Stimulated activated CD8-positive, alpha-beta memory T cell treated with anti-CD3 and anti-CD28 coated beads, Interleukin-2, amount 100 ng/mL, for 1 hour (primary cell): ENCODE measurements at places on chromosomes 7 and 10.

GRCh38 chr7:126370038-126370668 is 882.6 kb downstream of the GRM8 start:
- DNase-seq: no peak

DNA sequence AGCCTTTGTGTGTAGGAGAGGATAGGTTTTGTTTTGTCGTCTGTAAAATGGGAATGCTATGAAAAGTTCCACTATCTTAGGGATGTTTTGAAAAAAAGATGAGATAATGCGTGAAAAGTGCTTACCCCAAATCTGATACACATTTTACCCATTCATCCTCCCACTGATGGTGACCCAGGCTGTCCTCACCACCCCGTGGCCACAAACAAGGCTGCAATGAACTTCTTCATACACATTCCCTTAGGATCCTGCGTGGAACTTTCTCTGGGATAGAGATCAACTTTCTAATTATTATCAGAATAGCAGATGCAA is 399 bp upstream of the OGDHL start:
- no peak for DNase-seq

- no peak for DNase-seq
These were observed 182.9 kb upstream of the SHH start for GRCh38 chr7:155995183-155995612.

DNA sequence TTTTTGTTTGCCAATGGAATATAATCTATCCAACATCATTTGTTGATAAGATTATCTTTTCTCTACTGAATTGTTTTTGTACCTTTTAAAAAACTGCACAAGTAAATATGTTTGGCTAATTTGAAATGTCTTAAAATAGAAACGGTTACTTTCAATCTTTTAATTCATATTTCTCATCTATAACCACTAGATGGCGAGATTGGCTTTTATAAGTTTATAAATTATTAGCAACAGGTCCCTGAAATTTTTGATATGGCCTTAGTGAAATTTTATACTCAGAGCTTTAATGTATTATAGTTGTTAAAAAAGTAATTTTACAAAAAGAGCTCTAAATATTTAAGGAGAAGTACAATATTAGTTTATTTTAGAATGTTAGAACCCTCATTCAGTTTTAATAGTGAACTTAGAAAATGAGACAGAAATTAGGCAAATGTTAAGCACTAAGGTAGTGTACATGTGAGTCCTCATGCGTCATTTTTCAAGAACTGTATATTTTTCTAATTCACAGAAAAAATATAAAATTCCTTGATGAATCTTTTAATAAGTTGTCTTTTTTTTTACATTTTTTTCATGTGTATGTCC is 592.5 kb downstream of the ARL4A start:
- no peak for DNase-seq

- DNase-seq: no peak
These were observed 895.7 kb downstream of the XPNPEP1 start for GRCh38 chr10:109027534-109028185.

- peak; percentile 42 for DNase-seq
These were observed 1.3 kb downstream of the VSIR start for GRCh38 chr10:71771821-71772617.

GRCh38 chr10:111098679-111099437 is 22.0 kb downstream of the ADRA2A start:
- DNase-seq: no peak

DNA sequence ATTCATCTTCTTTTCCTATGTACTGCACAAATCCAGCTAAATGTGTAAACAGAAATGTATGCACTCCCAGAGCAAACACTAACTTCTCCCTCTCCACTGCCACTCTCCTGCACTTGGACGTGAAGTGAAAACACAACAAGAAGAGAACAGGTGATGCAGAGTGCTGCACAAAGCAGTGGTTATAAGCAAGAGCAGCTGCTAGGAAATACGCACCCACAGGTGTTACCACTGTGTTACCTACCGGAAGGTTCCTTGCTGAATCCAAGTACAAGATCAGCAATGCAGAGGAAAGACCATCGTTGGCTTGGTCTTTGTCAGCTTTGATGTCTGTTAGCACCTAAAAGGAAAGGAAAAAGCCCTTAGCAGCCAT is 54.6 kb upstream of the NCAPG2 start:
- DNase-seq: no peak

- DNase-seq: no peak
These were observed 20.8 kb upstream of the PTF1A start for GRCh38 chr10:23171232-23171876.

DNA sequence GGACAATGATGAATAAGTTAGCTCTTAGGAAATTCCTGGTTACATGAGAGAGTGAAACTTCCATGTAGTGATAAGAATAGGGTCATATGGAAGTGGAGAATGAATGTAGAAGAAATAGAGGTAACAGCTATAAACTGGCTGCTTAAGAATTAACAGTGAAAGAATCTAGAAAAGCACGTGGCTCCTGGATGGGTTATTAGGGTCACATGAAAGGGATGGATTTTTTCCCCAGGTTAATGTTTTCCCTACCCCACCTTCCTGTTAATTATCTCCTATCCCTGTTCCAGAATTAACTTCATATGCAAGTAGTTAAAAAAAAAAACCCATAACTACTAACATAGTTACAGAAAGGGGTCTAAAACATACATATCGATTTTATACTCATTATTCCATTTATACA is 58.0 kb downstream of the ANKIB1 start:
- no peak for DNase-seq

GRCh38 chr10:117364110-117364960 is 10.9 kb downstream of the PDZD8 start:
- DNase-seq: no peak

- no peak for DNase-seq
These were observed 39.4 kb downstream of the SEMA3A start for GRCh38 chr7:84154991-84155781.

- DNase-seq: no peak
These were observed 348.2 kb downstream of the DNAJB6 start for GRCh38 chr7:157684909-157685429.

DNA sequence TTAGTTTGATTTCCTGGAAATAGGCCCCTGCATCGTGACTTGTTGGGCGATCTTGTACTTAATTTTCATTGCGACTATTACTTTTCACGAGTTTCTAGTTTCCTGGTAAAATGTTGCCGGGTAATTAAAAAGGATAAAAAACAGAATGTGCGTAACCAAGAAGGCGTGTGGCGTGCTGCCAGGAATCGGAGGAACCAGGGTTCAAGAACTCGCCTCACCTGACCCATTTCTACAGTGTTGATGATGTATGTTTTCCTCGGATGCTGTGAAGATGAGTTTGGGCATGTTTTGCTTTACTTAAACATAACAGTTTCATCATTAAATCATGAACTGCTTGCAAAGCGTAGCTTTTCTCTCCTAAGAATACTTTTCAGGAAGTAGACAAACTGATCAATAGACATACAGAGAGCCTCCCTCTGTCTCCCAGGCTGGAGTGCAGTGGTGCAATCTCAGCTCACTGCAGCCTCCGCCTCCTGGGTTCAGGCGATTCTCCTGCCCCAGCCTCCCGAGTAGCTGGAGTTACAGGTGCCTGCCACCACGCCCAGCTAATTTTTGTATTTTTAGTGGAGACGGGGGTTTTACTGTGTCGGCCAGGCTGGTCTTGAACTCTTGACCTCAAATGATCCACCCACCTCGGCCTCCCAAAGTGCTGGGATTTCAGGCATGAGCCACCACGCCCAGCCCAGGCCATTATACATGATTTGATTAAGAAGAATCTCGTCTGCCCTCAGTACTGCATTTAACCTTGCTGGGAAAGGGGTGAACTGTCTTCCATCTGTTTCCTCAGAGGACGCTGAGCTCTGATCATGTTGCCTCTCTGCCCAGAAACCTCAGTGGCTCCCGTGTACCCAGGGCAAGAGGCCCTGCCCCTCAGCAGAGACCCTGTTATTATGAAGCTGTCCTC is 9.1 kb downstream of the FOXK1 start:
- DNase-seq: no peak

GRCh38 chr7:108057951-108058481 is 55.1 kb upstream of the LAMB1 start:
- DNase-seq: no peak

GRCh38 chr7:30001998-30002397 is 12.4 kb upstream of the SCRN1 start:
- no peak for DNase-seq

- no peak for DNase-seq
These were observed at the start of gene CALD1 for GRCh38 chr7:134778941-134779740. CALD1 (plus strand) TSS chr7:134779634; CDS start chr7:134867734, 88,100 bp downstream.

- DNase-seq: no peak
These were observed 315.3 kb downstream of the OTUD1 start for GRCh38 chr10:23754179-23754578.

DNA sequence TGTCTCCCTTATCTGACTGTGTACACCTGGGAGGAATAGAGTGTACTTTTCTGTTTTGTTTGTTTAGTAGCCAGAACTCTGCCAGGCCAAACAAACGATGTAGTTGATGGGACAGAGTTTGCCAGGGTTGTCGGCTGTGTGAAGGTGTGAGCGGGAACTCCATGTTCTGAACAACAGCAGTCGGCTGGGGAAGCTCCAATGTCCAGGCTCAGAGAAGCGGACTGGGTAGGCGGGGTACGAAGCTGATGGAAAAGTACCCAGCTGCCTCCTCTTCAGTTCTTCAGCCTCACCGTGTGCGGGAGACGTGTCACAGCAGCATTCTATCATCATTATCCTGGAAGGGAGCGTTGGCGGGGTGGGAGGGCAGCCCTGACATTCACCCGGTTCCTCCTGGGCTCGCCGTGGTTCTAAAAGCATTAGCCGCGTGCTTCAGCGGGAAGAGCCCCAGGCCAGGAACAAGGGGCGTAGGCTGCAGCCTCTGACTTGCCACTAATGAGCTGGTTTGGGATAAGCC is 52.9 kb downstream of the PFKFB3 start:
- no peak for DNase-seq

DNA sequence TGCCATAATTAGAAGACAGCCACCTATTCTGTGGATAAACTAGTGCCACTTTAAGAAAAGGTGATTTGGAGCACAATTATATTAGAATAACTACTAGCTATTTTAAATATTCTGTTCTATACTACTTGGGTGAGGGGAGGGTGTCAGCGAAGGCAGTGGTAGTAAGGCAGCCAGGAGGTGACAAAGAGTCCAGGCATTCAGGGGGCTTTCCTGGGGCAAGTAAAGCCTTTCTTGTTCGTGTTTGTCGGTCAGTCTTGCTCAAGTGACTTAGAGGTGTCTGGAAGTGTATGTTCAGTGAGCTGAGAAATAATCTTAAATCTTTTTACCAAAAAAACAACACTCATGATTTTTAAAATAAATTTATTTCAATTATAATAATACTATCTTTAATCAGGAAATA is 34.4 kb downstream of the ADD3 start:
- no peak for DNase-seq

DNA sequence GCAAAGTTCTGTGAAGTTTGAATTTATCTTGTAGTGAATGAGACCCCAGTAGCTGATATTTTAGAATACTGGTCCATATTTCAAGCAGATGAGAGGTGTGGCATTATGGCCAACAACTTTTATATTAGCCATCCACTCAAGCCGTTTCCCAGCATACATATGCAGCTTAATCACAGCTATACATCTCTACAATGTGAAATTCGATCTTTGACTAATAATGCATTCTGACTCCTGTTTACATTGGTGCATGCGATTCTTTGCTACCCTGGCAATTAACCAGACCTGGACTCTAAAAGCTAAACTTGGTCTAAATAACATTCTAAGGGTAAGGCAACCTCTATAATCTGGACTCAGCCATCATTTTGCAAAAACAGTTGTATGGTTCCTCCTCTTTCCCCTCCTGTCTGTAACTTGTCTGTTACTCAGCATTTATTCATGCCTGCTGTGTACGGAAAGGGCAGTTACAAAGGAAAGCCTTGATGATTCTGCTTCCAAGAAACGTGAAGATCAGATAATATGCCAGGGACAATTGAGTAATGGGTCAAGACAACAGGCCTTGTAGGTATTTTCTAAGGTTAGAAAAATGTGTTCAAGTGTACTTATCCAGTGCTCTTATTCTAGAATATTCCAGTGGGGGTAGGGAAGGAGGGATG is 50.6 kb downstream of the PNLIPRP2 start:
- no peak for DNase-seq

DNA sequence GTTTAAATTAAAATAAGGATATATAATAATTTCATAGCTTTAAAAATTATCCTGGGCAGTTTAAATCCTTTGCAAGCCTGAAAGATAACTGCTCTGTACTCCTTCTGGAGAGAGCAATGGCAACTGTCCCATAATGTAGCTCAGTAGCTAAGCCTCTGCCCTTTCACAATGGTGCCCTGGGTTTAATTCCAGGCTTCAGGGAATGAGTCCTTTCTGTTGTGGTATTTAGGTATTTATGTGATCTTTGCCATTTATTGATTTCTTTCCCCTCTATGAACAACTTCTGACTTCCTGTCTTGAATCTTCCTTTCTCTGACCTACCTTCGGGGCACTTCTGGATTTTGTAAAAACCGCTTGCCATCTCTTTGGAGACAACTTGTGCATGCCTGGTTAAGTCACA is 773.2 kb downstream of the IPMK start:
- no peak for DNase-seq

DNA sequence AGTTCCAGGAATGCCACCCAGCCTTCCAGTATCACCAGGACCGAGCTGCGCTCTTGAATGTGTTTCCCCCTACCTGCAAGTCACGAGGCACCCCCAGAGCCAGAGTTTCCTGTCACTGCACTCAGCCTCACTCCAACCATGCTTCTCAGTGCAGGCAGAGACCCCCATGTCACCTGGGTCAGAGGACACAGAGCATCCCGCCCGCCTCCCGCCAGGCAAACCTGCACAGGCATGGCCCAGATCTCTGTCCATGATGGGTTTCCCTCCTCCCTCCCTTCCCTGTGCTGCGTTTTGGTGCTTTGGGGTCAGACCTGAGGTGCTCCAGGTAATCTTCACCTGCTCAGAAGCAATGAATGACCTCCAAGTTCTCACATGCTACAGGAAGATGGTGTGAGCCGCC is 3.1 kb upstream of the RET start:
- DNase-seq: no peak

DNA sequence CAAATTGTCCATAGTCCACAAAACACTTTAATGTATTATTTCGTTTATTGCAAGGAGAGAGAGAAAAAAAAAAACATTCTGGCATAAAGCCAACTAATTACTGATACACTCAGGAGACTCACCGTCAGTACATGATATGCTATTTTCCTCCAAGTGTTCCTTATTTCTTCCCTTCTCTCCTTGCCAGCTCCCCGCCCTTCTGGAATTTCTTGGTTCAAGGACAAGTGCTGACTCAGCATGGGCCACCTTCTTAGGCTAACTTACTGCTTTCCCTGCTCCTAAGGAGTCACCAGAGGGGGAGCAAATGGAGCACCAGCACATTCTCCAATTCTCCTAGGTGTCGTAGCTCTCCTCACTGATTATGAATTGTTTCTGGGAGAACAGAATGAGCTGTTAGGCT is 133.8 kb upstream of the HDAC9 start:
- no peak for DNase-seq
